ENCODE measurements at places on chromosomes 5 and 9. TPM values are rescaled to one million over a fixed set of nuclear protein-coding genes. Genes with fewer than 3 reads are reported as not detected.

Gene SOHLH1
- total RNA-seq = not detected

Gene HAVCR2
- total RNA-seq = 9.4 TPM

Gene PCDHGA4
- total RNA-seq = 0.92 TPM

Gene GPR150
- not detected for total RNA-seq

Gene SCGB3A1
- not detected for total RNA-seq
